ENCODE measurements at places on chromosomes 11 and 22.

DNA sequence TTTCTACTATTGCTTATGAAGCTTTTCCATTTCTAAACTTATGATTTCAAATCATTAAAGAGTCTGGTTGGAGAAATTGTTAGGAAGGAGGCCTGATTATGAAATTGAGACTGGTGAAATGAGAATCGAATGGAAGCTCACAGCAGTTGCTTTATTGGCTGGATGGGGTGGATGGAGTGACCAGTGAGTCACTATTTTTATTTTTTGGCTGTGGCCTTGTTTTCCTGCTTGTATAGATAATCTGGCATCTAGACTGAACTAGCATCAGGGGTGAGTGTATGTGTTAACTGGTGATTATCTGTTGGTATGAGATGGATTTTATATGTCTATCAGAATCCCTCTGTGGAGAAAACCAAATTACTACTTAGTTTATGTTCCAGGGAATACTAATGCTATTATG lies 36.2 kb downstream of the UVRAG start:
- no peak overlapping the region for H3K4me3 ChIP-seq
- no peak for DNase-seq
- peaks cover 8% of the 10 kb centered on the region for H3K4me1 ChIP-seq
- H3K27ac ChIP-seq = no peak overlapping the region
- H3K27me3 ChIP-seq = no peaks in the 10 kb centered on the region

DNA sequence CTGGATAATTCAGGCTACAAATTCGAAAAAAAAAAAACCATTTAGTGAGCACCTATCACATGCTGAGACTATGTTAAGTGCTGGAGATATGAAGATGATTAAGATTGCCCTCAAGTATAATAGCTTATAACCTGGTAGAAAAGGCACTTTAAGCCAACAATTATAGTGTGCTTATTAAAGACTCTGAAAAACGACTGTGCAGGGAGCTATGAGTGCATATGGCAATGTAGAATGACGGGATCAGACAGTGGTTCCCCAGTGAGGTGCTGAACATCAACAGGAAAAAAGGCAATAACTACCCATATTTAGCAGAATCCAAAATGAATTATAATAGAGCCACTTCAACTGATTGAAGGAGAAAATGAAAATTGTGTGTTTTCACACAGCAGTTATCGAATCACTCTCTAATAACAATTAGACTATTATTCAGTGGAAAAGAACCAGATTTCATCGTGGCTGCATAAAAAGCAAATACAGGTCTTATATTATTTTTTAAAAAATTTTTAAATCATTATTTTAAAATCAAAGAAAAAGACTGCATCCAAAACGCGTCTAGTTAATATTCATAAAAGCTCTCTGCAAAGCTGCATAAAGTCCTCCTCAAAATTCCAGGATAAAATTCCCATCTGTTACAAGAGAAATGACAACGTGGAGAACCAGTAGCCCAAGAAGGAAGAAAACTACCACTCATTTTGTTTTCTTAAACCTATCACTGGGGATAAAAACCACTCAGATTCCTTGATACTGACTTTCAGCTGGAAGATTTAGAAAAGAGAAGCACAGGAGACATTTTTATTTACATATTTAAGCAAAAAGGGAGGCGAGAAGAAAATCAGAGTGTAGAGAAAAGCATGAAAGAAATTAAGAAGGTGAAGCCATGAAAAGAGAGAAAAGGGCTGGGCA lies 1.1 kb downstream of the MTMR2 start:
- peak overlapping the region; percentile 73 for H3K27ac ChIP-seq
- H3K36me3 ChIP-seq = no peaks in the 10 kb centered on the region
- H3K4me1 ChIP-seq = peaks cover 23% of the 10 kb centered on the region
- peak overlapping the region; percentile 78 for H3K4me3 ChIP-seq

DNA sequence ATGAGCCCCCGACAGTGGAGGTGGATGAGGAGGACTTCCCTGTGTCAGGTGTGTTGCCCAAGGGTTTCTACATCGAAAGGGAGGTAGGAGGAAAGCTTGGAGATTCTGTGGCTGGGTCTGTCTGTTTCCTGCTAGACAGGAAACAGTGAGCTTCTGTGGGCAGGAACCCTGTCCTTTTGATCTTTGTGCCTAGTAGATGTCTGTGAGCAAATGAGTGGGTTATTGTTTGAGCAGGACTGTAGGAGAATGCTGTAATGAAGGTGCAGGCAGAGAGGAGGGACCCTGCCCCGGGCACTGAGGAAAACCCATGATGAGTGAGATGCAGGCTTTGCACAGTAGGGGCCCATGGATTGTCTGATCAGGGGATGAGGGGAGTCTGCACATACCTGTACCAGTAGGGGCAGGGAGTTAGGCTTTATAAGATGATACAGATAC lies 14.0 kb downstream of the USP35 start:
- H3K36me3 ChIP-seq = no peaks in the 10 kb centered on the region
- no peaks in the 10 kb centered on the region for H3K27me3 ChIP-seq
- H3K4me3 ChIP-seq = peak overlapping the region; percentile 62
- peak overlapping the region; percentile 57 for H3K27ac ChIP-seq
- peak; percentile 88 for DNase-seq
- peaks cover 40% of the 10 kb centered on the region for H3K4me1 ChIP-seq

- H3K4me1 ChIP-seq = no peaks in the 10 kb centered on the region
- H3K4me3 ChIP-seq = no peak overlapping the region
- H3K36me3 ChIP-seq = no peaks in the 10 kb centered on the region
- no peak for DNase-seq
Measured at GRCh38 chr22:47230251-47230650, 467.8 kb downstream of the TBC1D22A start.

DNA sequence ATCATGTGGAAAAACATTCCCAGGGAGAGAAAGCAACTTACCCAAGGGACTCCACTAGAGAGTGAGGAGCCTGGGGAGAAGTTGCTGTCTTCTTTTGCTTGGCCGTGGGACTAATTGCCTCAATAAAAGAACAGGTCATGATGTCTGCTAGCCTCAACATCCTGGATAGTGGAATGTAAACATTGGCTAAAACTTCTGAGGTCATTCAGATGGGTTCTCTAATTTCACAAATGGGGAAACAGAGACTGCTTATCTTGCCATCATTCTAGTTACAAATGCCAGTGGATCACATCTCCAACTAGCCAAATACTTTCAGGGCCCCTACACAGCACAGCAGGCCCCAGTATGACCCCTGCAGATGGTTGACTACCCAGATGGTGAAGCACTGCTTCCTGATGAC lies 28.4 kb upstream of the PAMR1 start:
- no peak overlapping the region for H3K27ac ChIP-seq
- H3K4me3 ChIP-seq = no peak overlapping the region
- DNase-seq = no peak
- no peaks in the 10 kb centered on the region for H3K27me3 ChIP-seq
- H3K4me1 ChIP-seq = no peaks in the 10 kb centered on the region

DNA sequence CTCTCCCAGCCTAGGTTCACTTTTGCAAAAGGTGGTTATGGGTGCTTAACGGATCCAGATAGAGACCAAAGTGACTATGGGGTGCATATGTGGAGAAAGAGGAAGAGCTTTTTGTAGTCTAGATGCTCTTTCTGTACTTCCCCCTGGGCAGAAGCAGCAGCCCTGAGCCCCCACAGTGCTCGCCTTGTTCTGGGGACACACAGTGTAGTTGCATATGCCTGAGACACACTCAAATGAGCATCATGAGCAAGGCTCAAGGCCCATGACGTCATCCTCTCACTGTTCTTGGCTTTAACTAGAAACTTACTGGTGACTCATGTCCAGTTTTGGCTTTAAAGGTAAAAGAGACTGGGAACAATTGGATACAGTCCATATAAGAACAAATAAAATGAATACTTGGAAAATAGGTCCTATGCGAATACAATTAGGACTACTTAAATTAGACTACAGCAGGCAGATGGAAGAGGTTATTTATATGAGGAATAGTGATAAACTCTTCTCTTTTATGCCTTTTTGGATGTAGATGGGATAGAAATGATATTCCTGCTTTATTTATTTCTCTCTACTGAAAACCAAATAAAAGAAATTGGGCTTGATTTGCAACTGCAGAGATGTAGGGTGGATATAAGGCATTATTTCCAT lies 20.1 kb upstream of the PEX26 start:
- no peaks in the 10 kb centered on the region for H3K4me1 ChIP-seq
- H3K27ac ChIP-seq = no peak overlapping the region
- H3K27me3 ChIP-seq = no peaks in the 10 kb centered on the region
- no peak overlapping the region for H3K4me3 ChIP-seq
